ENCODE measurements at places on chromosomes 11 and 22.
A peak's percentile ranks its signal among the peaks of the same experiment; 100 is the strongest.

- H3K4me1 ChIP-seq: peaks cover 72% of the 10 kb centered on the region
- H3K36me3 ChIP-seq: peaks cover 9% of the 10 kb centered on the region
- H3K27ac ChIP-seq: peak overlapping the region; percentile 84
- no peak for DNase-seq
- H3K27me3 ChIP-seq: no peaks in the 10 kb centered on the region
These were observed 3.6 kb downstream of the TRABD start for GRCh38 chr22:50189184-50189848.

GRCh38 chr11:94862926-94863880, 95.0 kb downstream of the AMOTL1 start:
- no peak overlapping the region for H3K27ac ChIP-seq
- H3K4me3 ChIP-seq: no peak overlapping the region
- no peaks in the 10 kb centered on the region for H3K4me1 ChIP-seq
- DNase-seq: no peak
- H3K36me3 ChIP-seq: peaks cover 80% of the 10 kb centered on the region

GRCh38 chr11:82811369-82811768, 77.7 kb upstream of the FAM181B start:
- DNase-seq: no peak
- no peak overlapping the region for H3K27ac ChIP-seq
- no peak overlapping the region for H3K4me3 ChIP-seq

DNA sequence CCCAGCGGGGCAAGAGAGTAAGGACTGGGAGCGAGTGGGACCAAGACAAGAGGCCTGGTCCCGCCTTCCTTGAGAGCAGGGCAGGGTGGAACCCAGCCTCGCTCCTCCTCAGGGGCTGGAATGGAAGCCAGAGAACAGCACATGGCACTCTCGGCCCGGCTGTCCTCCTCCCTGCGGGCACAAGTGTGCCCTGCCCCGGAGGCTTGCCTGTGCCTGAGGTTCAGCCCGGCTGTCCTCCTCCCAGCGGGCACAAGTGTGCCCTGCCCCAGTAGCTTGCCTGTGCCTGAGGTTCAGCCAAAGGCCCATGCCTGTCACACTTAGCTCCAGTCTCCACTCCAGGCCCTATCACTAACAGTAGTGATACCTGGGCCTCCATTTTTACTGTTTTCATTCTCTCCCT, 24.2 kb downstream of the SULT4A1 start:
- no peak overlapping the region for H3K27ac ChIP-seq
- H3K36me3 ChIP-seq: no peaks in the 10 kb centered on the region
- H3K4me1 ChIP-seq: no peaks in the 10 kb centered on the region
- no peak for DNase-seq

- peaks cover 5% of the 10 kb centered on the region for H3K4me1 ChIP-seq
- H3K36me3 ChIP-seq: no peaks in the 10 kb centered on the region
- H3K27me3 ChIP-seq: peaks cover 5% of the 10 kb centered on the region
These were observed 94.6 kb upstream of the OR9G4 start for GRCh38 chr11:56842814-56843794.

DNA sequence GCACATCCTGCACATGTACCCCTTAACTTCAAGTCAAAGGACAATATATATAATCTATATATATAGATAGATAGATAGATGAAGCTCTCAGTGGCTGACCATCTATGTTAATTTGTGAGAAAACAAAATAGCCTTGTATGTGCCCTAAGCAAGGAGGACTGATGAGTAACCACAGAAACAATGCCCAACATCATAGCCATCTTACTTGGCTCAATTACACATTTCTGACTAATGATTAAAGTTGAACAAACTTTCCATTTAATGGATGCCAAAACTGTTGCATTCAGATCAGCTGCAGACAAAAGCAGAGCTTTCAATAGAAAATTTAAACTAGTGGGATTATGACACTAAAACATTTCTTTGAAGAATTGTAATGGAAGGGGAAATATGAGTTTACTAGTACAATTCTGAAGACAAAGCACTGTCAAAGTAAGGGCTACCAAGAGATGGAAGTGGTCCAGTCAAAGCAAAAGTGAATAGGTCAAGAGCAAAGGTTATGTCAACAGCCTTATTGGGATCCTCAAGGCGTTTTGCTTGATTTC, 1188.2 kb upstream of the RAG2 start:
- no peak overlapping the region for H3K4me3 ChIP-seq
- H3K27me3 ChIP-seq: no peaks in the 10 kb centered on the region
- no peaks in the 10 kb centered on the region for H3K4me1 ChIP-seq
- DNase-seq: no peak
